ENCODE measurements at places on chromosomes 1 and 21.

DNA sequence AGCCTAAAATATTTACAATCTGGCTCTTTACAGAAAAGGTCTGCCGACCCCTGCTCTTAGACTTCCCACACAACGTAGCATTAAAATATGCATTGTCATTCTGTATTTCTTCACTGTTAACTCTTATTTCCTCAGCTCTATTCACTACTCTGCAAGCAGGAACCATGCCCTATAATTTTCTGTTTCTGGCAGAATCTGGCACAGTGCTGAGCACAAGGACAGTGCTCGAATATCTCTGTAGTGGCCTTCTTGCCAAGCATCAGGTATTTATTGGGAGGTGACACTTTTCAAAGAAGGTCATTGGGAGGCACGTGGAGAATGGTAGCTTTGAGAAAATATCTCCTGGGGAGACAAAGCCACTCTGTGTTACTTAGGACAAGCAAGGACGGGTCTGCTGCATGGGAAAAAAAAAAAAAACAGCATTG is 77.9 kb downstream of the PSMG1 start:
- DNase-seq: no peak

DNA sequence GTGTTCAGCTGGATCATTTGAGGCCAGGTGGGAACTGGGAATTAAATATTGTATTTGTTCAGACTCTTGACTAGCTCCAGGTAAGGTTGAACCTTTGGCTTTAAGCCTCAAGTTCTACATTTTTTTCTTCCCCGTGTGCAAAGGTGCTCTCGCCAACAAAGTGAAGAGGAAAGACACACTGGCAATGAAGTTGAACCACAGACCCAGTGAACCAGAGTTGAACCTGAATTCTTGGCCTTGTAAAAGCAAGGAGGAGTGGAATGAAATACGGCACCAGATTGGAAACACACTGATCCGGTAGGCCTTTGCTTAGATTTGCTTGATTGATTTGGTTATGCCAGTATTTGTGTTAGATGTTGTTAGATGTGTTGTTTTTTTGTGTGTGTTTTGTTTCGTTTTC is 25.5 kb upstream of the RCC1 start:
- no peak for DNase-seq

DNA sequence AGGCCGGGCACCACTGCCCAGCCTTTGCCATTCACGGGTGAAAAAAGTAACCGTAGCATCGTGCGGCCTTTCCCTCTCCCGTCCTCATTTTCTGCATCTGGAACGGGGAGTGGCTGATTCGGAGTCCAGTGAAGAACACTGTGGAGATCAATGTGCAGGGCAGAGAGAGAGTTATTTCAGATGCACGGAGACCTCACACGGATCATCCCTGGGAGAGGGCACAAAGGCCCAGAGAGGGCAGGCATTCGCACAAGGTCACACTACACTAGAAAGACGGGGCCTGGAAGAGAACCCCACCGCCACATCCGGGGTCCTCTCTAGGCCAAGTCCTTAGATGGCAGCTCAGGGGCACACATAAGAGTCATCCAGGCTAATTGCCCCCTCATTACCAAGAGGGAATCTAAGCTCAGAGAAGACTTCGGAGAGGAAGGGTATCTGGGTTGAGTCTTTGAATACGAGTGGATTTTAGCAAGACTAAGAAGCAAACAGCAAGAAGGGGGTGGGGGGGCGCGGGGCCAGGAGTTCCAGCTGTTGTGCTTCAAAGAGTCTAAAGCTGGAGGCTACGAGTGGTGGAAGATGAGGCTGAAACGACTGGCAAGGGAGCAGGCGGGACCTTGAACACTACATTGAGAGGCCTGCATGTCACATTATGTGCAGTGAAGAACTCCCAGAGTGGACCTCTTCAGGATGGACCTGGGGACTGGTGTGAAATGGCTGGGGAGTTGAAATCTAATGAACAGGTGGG is 857 bp downstream of the GPX7 start:
- DNase-seq: peak; percentile 24

GRCh38 chr1:186497651-186498050 is 36.7 kb upstream of the PDC start:
- DNase-seq: no peak

DNA sequence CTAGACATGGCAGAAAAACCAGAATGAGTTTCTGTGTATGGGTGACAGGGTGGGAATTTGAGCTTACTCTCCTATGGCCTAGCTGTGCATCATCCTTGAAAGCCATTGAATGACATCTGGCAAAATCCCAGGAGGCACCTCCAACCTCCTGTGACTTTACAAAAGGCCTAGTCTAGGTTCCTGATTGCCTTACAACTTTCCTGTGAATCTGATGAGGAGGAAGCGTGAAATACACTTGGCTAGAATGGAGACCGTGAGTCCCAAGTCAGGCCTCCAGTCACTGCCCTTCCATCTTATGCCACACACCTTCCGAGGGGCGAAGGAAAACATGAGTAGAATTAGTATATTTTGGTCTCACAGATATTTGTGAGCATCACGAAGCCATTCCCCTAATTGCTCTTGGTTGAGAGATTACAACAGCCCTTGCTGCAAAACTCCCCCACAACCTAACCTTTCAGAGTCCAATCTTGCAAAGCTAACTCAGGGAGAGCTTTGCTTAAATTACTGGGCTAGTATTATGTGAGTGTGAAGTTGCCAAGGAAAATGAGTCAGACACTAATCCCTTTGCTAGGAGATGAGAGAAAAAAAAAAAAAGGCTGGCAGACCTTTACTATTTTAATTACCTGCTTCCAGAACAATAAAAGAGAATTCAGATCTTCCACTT is 36.3 kb upstream of the PAXBP1 start:
- no peak for DNase-seq

GRCh38 chr1:159171688-159172501 is 480 bp downstream of the CADM3 start:
- DNase-seq: no peak

DNA sequence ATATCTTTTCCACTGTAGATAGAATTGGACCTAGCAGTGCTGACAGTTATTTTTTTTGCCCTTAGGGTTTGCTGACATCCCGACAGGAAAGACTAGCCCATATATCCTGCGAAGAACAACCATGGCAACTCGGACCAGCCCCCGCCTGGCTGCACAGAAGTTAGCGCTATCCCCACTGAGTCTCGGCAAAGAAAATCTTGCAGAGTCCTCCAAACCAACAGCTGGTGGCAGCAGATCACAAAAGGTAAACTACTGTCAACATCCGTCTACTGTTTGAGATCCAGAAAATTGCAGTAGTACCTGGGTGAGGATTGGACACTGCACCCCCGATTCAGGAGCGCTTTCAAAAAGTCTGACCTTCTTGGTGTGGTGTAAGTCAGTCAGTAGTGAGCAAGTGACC is 55.8 kb downstream of the CENPF start:
- DNase-seq: no peak

DNA sequence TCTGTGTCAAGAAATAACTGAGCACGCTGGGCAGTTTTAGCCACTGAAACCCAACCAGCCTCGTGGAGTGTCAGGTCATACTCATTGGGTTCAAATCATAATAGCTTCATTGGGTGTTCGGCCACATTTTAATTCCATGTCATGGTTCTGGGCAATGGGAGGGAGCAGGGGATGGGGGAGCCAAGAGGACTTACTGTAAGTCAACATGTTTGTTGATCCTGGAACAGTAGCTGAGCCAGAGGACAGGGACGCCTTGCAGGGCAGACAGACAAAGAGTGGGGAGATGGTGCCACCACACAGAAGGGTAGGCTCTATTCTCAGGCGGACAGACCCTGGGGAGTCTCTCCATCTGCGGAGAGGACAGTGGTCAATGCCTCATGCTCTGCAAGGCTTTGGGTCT is 161.1 kb downstream of the ZBTB18 start:
- DNase-seq: no peak

DNA sequence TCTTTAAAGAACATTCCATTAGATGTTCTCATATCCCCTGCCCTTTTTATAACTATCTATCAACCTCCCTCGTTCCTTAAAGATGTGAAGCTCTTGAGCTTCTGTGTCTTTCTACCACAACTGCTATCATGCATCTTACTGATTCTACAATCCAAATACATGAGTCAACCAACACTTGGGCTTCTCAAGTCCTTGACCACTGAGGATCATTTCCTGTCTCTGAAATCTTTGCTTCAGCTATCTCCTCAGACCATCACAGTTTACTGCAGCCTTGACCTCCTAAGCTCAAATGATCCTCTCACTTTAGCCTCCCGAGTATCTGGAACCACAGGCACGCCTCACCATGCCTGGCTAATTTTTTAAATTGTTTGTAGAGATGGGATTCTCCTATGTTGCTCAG is 75.2 kb downstream of the FMO4 start:
- no peak for DNase-seq
